ENCODE measurements at places on chromosomes 6 and 20. TPM values are rescaled to one million over a fixed set of nuclear protein-coding genes. Genes with fewer than 3 reads are reported as not detected.

- DNase-seq: no peak
Measured at GRCh38 chr20:48706710-48707365, 121.0 kb downstream of the PREX1 start.

DNA sequence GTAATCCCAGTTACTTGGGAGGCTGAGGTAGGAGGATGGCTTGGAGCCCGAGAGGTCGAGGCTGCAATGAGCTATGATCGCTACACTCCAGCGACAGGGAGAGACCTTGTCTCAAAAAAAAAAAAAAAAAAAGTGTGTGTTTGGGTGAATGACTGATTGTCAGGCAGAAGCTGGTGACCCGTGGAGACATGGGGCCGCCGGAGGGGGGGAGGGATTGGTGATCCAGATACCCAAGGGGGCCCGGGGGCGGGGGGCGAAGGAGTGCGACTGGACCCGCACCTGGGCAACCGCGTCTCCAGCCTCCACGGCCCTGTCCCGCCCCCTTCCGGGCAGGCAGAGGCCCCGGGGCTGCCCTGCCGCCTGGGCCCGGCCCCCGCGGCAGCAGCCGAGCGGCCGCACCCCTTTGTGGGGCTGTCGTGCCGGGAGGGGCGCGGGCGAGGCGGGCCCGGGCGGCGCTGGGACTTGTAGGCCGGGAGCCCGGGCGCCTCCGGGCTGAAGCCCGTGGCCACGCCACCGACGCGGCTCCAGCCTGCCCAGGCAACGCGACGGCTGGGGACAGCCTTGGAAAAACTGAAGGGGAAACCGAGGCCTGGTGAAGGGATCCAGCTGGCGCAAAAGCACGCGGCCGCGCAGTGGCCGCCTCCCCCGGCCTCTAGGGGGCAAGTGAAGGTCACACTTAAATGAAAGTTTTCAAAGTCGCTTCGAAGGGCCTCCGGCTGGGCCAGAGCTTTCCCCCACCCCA lies 2.1 kb upstream of the RBM38 start:
- no peak for DNase-seq

DNA sequence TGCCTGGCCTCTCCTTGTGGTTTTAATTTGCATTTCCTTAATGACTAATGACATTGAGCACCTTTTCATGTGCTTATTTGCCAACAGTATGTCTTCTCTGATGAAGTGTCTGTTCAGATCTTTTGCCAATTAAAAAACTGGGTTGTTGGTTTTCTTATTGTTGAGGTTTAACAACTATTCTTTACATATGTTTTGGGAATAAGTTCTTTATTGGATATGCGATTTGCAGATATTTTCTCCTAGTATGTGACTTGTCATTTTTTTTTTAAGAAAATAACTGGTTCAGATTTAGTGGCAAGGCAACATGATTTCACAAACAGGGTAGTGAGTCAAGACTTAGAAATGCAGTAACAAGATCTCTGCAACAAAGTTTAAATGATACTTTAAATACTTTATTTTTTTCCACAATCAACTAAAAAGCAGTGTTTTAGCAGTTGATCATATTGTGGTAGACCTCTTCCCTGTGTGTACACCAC lies 67.8 kb downstream of the TIAM2 start:
- no peak for DNase-seq

DNA sequence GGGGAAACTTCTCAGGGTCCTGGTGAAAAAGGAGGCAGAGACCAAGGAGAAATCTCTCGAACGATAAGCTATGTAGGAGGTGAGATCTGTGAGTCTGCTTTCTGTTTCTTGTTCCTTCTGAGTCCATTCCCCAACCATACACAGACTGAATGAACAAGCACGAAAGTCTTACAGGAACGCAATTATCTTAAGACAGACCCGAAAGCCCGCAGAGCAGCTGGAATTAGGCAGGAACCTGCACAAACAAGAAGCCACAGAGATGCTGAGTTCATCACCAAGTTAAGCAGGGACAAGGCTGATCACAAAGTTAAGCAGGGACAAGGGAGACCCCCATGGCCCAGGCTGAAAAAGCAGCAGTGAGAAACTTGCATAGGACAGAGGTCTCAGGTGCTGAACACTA lies 21.4 kb upstream of the NELFCD start:
- DNase-seq: no peak

DNA sequence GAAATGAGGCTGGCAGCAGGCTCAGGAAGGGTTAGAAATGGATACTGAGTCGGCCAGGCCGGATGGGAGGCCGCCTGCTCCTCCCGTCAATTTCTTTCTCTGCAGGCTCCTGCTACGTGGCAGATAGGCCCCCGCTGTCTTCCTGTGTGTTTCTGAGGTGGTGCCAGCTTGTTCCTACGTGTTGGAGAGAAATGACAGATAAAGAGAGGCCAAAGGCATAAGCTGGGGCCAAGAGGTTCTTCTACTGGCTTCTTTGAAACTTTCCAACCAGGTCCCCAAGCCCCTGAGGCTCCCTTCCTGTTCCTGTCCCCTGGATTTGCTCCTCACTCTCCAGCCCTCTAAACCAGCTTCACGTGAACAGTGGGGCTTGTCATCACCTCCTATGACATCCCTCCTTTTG lies 76.8 kb downstream of the TCP11 start:
- DNase-seq: no peak

- DNase-seq: no peak
Measured at GRCh38 chr6:85347812-85348211, 102.1 kb upstream of the NT5E start.

GRCh38 chr20:64055893-64056638 lies 6.6 kb upstream of the SOX18 start:
- no peak for DNase-seq

DNA sequence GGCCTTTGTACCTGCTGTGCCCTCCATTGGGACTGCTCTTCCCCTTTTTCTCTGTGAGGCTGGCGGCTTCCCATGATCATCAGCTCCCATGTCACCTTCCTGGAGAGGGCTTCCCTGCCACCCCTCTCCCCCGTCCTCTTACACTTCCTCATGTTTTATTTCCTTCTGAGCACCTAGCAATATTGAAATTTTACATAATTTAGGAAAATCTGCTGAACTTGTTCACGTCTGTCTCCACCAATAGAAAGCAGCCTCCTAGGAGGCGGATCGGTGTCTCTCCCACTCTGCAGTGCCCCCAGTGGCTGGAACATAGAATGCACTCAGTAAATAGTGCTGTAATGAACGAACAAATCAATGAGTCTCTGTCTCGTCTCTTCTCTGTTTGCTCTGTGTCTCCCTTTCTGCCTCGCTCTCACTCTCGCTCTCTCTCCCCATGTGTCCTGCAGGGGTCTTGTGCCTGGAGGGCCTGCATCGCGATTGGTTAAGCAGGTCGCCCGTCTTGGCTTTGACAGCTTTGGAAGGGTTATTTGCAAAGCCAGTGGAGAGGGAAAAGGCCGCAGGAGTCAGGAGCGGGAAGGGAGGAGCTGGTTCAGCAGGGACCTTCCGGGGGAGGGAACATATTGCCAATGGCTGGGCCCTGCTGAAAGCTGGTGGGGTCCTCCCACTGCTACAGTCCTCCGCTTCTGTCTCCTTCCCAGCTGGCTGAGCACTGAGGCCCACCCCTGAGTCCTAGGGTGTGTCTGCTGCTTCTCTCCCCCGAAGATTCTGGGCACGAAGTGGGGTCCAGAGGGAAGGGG lies 12.1 kb upstream of the OCSTAMP start:
- peak; percentile 83 for DNase-seq

DNA sequence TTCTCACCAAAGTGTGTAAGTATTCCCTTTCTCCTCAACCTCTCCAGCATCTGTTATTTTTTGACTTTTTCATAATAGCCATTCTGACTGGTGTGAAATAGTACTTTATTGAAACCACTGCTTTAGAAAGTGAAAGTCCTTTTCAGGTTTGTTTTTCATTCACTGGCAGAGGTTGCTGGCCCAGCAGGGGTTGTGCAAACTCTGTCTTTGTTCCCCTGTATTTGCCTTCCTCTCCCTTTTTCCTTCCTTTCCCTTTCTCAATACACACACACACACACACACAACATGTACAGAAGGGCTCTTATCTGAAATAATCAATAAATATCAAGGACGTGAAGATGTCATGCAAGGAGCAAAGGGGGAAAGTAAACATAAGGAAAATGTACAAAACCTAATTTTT lies 99.8 kb downstream of the LY86 start:
- no peak for DNase-seq

The PTCRA gene
- not detected for total RNA-seq

The FNDC11 gene
- total RNA-seq: not detected

The RBM39 gene
- 462 TPM for total RNA-seq
